ENCODE measurements at places on chromosomes 12 and 14.

GRCh38 chr14:70080076-70080475, 108.7 kb downstream of the SLC8A3 start:
- H3K4me1 ChIP-seq = no peaks in the 10 kb centered on the region
- no peaks in the 10 kb centered on the region for H3K27me3 ChIP-seq

- DNase-seq = no peak
- no peak overlapping the region for H3K4me3 ChIP-seq
- peaks cover 5% of the 10 kb centered on the region for H3K4me1 ChIP-seq
- peaks cover 10% of the 10 kb centered on the region for H3K27me3 ChIP-seq
- H3K36me3 ChIP-seq = no peaks in the 10 kb centered on the region
These were observed 50.4 kb upstream of the EML1 start for GRCh38 chr14:99742509-99743487.

DNA sequence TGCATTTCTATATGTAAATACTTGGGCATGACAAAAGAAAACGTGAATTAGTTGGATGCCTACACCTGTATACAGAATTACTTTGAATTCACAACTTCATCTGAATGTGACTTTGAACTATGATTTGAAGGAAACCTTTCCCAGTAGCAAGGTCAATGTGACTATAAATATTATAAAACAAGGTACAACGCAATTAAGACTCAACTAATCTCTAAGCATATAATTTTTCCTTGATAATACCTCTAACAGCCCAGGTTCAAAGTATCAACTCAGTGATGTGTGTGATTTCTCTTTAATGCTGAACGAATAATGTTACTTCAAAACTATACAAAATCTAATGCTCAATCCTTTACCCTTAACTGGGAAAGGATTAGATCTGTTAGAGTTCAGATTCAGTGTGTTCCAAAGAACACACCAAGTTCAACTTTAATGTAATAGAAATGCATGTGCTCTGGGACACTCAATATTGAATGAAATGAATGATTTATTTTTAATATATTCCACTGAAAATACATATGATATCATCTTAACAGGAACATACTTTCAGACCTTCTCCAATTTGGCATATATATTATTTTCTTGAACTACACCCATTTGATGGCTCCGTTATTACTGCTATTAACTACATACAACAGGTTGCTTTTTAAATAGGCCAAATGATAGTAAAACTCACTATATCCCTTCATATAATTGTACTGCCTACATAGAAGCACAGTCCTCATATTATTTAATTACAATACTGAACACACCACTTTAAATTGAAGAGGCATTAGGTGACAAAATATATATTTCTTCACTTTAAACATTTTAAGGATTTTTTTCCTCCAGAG, 40.1 kb upstream of the MTERF2 start:
- DNase-seq = no peak
- no peaks in the 10 kb centered on the region for H3K36me3 ChIP-seq
- H3K27me3 ChIP-seq = no peaks in the 10 kb centered on the region

GRCh38 chr12:3752096-3752709, 706 bp downstream of the CRACR2A start:
- peak overlapping the region; percentile 72 for H3K4me3 ChIP-seq
- DNase-seq = peak; percentile 44
- H3K27me3 ChIP-seq = no peaks in the 10 kb centered on the region
- H3K4me1 ChIP-seq = peaks cover 51% of the 10 kb centered on the region

GRCh38 chr14:70885343-70886022, 21.8 kb upstream of the PCNX1 start:
- no peaks in the 10 kb centered on the region for H3K36me3 ChIP-seq
- no peak for DNase-seq
- peaks cover 70% of the 10 kb centered on the region for H3K4me1 ChIP-seq
- peak overlapping the region; percentile 61 for H3K27ac ChIP-seq
- H3K27me3 ChIP-seq = no peaks in the 10 kb centered on the region

DNA sequence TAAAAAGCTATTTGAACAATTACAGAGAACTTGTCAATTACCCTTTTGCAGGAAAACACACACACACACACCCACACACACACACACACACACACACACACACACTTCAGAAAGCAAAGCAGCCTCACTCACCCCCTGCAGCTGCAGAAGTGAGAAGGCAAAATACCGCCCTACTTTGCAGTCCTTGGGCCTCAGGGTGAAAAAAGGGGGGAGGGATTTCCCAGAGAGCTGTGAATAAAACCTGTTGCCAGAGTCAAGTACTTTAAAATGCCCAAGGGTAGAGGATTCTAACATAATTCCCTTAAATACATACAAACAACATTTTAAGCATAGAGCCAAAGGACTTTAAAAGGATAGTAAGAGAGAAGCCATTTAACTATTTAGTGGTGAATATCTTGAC, 285.9 kb downstream of the MDGA2 start:
- H3K27me3 ChIP-seq = no peaks in the 10 kb centered on the region
- no peaks in the 10 kb centered on the region for H3K36me3 ChIP-seq
- no peaks in the 10 kb centered on the region for H3K4me1 ChIP-seq

GRCh38 chr12:7289743-7290142, 14.1 kb upstream of the ACSM4 start:
- H3K27me3 ChIP-seq = no peaks in the 10 kb centered on the region
- H3K4me3 ChIP-seq = no peak overlapping the region
- no peaks in the 10 kb centered on the region for H3K36me3 ChIP-seq
- no peak overlapping the region for H3K27ac ChIP-seq
- no peaks in the 10 kb centered on the region for H3K4me1 ChIP-seq

DNA sequence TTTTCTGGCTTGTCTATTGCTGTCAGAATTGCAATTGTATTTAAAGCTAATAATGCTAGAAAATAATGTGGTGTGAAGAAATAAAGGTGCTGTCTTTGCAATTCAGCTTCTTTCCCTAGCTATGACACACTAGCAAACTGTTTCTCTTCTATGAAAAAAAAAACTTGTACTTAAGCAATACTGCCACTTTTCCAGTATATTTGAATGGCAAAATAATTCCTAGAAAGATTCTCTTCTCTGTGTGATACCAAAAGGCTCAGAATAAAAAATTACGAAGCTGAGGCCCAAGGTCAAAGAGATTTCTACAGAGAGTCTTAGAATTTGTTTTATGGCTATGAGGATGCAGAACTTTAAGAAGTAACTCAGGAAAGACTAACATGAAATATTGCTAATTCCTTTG, 235.5 kb downstream of the ADAMTS20 start:
- H3K4me3 ChIP-seq = no peak overlapping the region
- DNase-seq = no peak
- H3K27ac ChIP-seq = no peak overlapping the region
- H3K4me1 ChIP-seq = no peaks in the 10 kb centered on the region
- H3K36me3 ChIP-seq = no peaks in the 10 kb centered on the region
- H3K27me3 ChIP-seq = no peaks in the 10 kb centered on the region

- no peak overlapping the region for H3K27ac ChIP-seq
- no peak overlapping the region for H3K4me3 ChIP-seq
- no peaks in the 10 kb centered on the region for H3K36me3 ChIP-seq
- DNase-seq = no peak
- no peaks in the 10 kb centered on the region for H3K4me1 ChIP-seq
These were observed 331.2 kb upstream of the FBXO33 start for GRCh38 chr14:39763402-39763890.

GRCh38 chr14:74571901-74572725, 39.9 kb downstream of the LTBP2 start:
- H3K4me1 ChIP-seq = peaks cover 22% of the 10 kb centered on the region
- no peaks in the 10 kb centered on the region for H3K36me3 ChIP-seq
- no peak for DNase-seq
- no peaks in the 10 kb centered on the region for H3K27me3 ChIP-seq

DNA sequence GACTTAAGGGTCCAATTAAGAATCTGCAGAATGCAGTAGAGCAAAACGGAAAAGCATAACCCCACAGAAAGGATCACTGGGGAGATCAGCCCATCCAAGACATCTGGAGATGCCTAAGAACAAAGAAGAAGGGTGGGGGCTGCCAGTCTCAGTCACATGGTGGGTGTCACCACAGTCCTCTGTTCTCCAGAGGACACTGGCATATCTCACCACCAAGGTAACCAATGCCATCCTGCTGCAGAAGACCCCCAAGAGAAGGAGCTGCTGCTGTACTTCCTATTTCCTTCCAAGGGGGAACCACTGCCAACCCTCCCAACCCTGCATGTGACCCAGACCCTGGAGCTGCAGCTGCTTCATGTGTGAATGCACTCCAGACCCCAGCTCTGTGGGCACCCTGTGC, 91.2 kb downstream of the PTGER2 start:
- DNase-seq = no peak
- no peak overlapping the region for H3K4me3 ChIP-seq
- H3K36me3 ChIP-seq = no peaks in the 10 kb centered on the region

DNA sequence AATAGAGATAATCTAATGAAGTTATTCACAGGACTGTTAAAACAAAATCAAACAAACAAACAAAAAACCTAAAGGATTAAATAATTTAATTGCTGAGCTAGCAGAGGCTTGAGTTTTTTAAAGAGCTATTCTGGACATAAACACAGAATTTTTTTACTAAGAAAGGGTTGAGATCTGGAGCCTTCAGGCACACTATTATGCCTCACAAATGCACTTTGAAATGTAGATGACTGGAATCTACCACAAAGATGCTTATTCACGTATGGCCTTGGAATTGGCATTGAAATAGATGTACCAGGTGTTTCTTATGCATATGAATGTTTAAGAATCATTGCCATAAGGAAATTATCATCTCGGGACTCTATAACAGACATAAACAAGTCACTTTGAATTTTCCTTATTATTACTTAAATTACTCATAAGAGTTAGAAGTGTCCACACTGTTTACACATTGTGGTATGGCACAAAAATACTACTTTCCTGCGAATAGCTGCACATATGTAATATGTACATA, 21.6 kb downstream of the PUS7L start:
- H3K4me3 ChIP-seq = no peak overlapping the region
- no peak for DNase-seq
- H3K4me1 ChIP-seq = no peaks in the 10 kb centered on the region
- H3K36me3 ChIP-seq = peaks cover 20% of the 10 kb centered on the region

- H3K27ac ChIP-seq = no peak overlapping the region
- H3K27me3 ChIP-seq = no peaks in the 10 kb centered on the region
- DNase-seq = no peak
- no peaks in the 10 kb centered on the region for H3K36me3 ChIP-seq
These were observed 125.7 kb downstream of the PHLDA1 start for GRCh38 chr12:75905922-75906321.

DNA sequence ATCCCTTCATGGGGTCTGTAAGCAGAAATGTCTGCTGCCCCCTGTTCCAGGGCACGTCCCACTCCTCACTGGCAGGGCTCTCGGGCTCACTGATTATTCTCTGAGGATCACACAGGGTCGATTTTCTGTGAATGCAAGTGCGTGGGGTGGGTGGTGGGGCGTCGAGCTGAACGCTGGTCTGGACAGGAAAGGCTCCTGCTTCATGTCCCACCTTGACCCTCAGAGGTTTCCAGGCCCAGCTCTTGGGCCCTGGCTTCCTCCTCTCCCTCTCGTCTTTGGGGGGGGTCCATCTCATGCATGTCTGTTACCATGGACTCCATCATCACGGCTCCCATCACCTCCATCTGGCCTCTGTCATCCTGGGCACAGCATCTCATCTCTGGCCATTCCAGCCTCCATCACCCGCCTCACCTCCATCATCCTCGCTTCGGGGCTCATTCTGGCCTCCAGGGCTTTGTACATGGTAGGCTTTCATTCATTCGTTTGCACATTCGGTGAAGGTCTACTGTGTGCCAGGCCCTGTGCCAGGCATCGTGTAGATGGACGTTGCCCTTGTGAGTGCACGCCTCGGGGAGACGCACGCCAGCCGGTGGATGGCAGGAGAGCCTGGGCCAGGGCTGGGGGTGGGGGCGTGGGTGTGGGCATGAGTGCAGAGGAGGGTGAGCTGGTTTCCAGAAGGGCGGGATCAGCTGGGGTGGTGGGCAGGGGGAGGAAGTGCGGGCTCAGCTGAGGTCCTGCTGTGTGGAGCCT, 34.7 kb downstream of the RTL1 start:
- H3K27ac ChIP-seq = no peak overlapping the region
- H3K4me3 ChIP-seq = no peak overlapping the region
- H3K36me3 ChIP-seq = no peaks in the 10 kb centered on the region

GRCh38 chr12:113684053-113684907, 212.6 kb upstream of the LHX5 start:
- H3K27me3 ChIP-seq = no peaks in the 10 kb centered on the region
- DNase-seq = no peak
- no peak overlapping the region for H3K4me3 ChIP-seq
- no peaks in the 10 kb centered on the region for H3K36me3 ChIP-seq

- H3K27ac ChIP-seq = no peak overlapping the region
These were observed 873.1 kb upstream of the TMEM132C start for GRCh38 chr12:127393896-127394295.

DNA sequence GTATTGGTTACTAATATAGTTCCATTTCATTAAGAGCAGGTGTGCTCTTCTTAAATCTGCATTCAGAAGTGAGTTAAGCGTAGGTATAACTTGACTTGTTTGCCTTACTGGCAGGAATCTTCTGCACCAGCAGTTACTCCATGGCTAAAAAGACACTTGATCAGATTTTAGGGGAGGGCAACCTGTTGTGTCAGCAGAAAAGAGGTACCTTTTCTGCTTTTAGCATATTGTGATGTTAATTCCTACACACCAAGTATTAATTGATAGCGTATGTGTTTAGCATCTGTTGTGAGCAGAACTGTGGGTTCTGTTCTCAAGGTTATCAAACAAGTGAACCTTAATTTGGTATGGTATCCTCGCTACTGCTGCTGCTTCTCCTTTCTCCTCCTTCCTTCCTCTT, 38.3 kb downstream of the TTLL5 start:
- DNase-seq = no peak
- no peaks in the 10 kb centered on the region for H3K4me1 ChIP-seq
- H3K4me3 ChIP-seq = no peak overlapping the region
- peaks cover 18% of the 10 kb centered on the region for H3K36me3 ChIP-seq
- H3K27me3 ChIP-seq = no peaks in the 10 kb centered on the region

DNA sequence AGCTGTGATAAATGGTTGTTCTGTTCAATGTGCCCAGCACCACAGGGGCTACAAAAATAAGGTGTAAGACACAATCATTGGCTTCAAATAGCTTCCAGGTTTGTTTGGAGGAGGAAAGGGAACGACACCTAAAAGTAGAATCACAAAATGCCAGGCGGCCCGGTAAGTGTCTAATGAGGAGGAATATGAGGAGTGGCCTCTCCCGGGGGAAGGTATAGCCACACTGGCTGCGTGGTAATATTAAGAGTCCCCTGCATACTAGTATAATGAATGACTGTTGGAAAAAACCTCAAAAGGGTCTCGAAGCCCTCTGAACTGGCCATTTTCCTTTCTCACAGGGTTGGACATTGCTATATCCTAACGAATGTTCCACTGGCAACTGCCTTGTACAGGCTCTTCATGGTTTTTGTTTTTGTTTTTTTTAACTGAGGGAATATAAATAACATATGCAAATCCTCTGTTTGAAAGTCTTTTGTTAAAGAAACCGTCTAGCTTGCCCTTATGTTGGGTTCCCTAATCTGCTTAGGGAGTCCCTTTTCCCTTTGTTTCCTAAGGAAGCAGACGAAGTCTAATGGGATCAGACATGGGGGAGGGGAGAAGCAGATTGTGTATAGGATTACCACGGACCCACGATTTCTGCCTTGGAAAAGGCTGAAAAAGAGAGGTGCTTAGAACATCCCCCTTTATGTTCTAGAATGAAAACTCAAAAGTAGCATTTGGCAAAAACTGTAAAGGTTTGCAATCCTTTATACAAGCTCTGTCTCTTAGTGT, 4.2 kb downstream of the CCDC60 start:
- no peaks in the 10 kb centered on the region for H3K36me3 ChIP-seq
- no peak for DNase-seq
- H3K4me3 ChIP-seq = no peak overlapping the region
- H3K27me3 ChIP-seq = peaks cover 3% of the 10 kb centered on the region

- DNase-seq = no peak
- no peaks in the 10 kb centered on the region for H3K36me3 ChIP-seq
- H3K27ac ChIP-seq = no peak overlapping the region
- no peaks in the 10 kb centered on the region for H3K4me1 ChIP-seq
These were observed 12.7 kb downstream of the SERPINA5 start for GRCh38 chr14:94593749-94594431.

- H3K4me3 ChIP-seq = no peak overlapping the region
- no peak for DNase-seq
- H3K27me3 ChIP-seq = no peaks in the 10 kb centered on the region
- no peak overlapping the region for H3K27ac ChIP-seq
These were observed 56.5 kb upstream of the CDKL1 start for GRCh38 chr14:50452979-50453705.

All from effector memory CD4-positive, alpha-beta T cell (primary cell).